ENCODE measurements at places on chromosomes 4 and X. TPM values are rescaled to one million over a fixed set of nuclear protein-coding genes. Genes with fewer than 3 reads are reported as not detected.

DNA sequence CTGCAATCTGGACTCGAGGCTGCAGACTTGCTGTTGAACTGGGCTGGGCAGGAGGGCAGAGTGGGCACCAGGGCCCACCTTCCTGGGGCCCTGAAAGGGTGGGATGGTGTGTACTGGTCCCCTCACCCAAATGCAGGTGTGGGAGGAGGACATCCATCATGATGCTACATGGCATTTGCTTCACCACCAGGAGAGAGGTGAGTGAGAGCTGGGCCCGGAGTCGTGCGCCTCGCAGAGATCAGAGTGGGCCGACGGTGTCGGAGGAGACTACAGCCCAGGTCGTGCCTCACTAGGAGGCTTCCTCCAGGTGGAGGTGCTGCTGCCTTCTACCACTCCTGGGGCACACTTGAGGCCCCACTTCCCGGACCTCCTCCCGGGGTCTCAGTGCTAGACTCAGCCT is 50.3 kb downstream of the SCML1 start:
- H3K27me3 ChIP-seq, result peaks cover under 1% of the 10 kb centered on the region
- no peak overlapping the region for H3K27ac ChIP-seq
- H3K4me1 ChIP-seq, result no peaks in the 10 kb centered on the region
- no peak overlapping the region for H3K4me3 ChIP-seq
- DNase-seq, result no peak

- peaks cover 26% of the 10 kb centered on the region for H3K4me1 ChIP-seq
- H3K27ac ChIP-seq, result peak overlapping the region; percentile 82
- DNase-seq, result peak; percentile 43
- peaks cover 15% of the 10 kb centered on the region for H3K36me3 ChIP-seq
- H3K4me3 ChIP-seq, result peak overlapping the region; percentile 63
These were observed 3.4 kb downstream of the TFE3 start for GRCh38 chrX:49039598-49040375.

The SSX2B gene
- total RNA-seq, result not detected

DNA sequence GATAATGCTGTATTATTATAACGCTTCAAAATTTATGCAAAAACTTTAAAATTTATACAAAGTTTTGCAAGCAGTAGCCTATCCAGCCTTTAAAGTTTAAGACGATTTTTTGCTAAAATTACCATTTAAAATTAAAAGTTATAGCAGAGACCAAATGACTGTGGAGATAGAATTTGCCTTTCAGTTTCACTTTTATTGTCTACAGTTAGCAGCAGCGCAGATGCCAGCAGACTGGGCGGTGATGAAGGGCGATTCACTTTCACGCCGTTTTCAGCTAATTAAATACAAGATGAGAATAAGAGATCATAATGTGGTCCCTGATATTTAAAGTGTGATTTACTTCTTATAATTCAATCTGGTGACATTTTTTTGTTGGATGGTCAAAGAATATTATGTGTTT is 1381.5 kb upstream of the ADGRL3 start:
- no peaks in the 10 kb centered on the region for H3K4me1 ChIP-seq
- H3K27ac ChIP-seq, result peak overlapping the region; percentile 54
- H3K4me3 ChIP-seq, result peak overlapping the region; percentile 77
- DNase-seq, result no peak

DNA sequence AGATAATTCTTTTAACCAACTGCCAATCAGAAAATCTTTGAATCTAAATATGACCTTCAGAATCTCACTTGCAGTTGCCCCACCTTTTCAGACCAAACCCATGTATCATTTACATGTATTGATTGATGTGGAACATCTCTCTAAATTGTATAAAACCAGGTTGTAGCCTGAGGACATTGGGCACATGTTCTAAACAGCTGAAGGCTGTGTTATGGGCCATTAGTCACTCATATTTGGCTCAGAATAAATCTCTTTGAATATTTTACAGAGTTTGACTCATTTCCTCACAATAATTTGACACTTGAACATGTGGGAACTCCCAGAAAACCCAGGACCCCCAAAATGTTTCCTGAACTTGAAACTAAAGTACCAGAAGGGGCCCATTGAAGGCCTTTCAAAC is 58.7 kb downstream of the UGT2B10 start:
- no peak for DNase-seq
- no peaks in the 10 kb centered on the region for H3K4me1 ChIP-seq
- no peak overlapping the region for H3K27ac ChIP-seq

- H3K4me3 ChIP-seq, result no peak overlapping the region
- no peaks in the 10 kb centered on the region for H3K4me1 ChIP-seq
- DNase-seq, result no peak
- no peaks in the 10 kb centered on the region for H3K36me3 ChIP-seq
- H3K27ac ChIP-seq, result no peak overlapping the region
These were observed 671.9 kb downstream of the TRIML1 start for GRCh38 chr4:188811121-188811520.

DNA sequence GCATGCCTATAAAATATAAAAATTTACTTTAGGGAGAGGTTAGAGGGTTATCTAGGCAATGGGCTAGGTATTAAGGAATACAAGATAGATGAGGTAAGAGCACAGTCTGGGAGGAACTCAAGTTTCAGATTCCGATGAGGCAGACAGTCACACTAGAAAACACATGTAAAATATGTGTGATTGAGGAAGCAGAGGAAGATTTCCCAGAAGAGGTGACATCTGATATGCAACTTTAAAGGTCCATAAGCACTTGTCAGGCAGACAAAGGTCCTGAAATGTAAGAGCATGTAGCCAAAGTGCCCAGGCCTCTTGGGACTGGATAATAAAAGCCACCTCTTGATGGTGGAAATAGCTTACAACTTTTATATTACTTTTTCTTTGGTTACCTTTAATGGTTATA is 81.1 kb upstream of the AADAT start:
- H3K27ac ChIP-seq, result no peak overlapping the region
- no peaks in the 10 kb centered on the region for H3K36me3 ChIP-seq
- H3K27me3 ChIP-seq, result no peaks in the 10 kb centered on the region
- no peaks in the 10 kb centered on the region for H3K4me1 ChIP-seq
- DNase-seq, result no peak

The SHOX gene
- not detected for total RNA-seq

DNA sequence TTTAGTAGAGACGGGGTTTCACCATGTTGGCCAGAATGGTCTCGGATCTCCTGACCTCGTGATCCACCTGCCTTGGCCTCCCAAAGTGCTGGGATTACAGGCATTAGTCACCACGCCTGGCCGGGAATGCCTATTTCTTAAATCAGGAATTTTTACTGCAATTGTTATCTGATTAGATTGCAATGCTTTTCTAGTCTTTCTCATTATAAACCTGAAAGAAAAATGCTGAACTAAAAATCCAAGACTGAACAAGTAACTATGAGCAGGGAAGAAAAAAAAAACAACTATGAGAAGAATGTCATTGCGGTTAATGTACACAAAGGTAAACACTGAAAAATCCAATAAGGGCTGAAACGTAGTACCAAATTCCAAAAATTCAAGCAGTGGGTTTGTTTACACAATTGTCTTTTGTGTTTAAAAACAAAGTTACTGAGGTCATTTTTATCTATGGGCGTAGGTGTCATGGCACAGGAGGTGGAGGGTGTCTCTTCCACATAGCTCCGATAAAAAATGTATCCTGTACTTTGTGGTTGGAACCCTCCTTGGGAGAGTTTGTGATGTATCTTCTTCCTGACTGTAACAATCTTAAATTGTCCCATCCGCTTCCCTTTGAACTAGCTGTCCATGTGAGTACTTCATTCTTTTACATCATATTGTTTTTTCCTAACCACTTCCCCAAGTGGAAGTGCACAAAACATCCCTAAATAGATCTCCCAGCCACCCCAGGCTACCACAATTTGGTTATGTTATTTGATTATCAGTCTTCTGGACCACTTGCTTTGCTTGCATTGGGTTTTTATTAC is 11.1 kb upstream of the TMEM156 start:
- peaks cover 36% of the 10 kb centered on the region for H3K4me1 ChIP-seq
- H3K36me3 ChIP-seq, result no peaks in the 10 kb centered on the region
- H3K4me3 ChIP-seq, result peak overlapping the region; percentile 88
- DNase-seq, result no peak

GRCh38 chr4:121094297-121094966 is 22.1 kb upstream of the NDNF start:
- H3K27me3 ChIP-seq, result no peaks in the 10 kb centered on the region
- no peak for DNase-seq
- H3K36me3 ChIP-seq, result no peaks in the 10 kb centered on the region
- no peaks in the 10 kb centered on the region for H3K4me1 ChIP-seq
- no peak overlapping the region for H3K4me3 ChIP-seq

GRCh38 chr4:175953960-175954521 is 111.6 kb upstream of the WDR17 start:
- H3K27me3 ChIP-seq, result peaks cover 7% of the 10 kb centered on the region
- DNase-seq, result no peak
- H3K4me3 ChIP-seq, result no peak overlapping the region
- no peaks in the 10 kb centered on the region for H3K4me1 ChIP-seq
- no peak overlapping the region for H3K27ac ChIP-seq

- no peaks in the 10 kb centered on the region for H3K27me3 ChIP-seq
- peaks cover 6% of the 10 kb centered on the region for H3K36me3 ChIP-seq
- no peak overlapping the region for H3K27ac ChIP-seq
- no peak overlapping the region for H3K4me3 ChIP-seq
- H3K4me1 ChIP-seq, result peaks cover 11% of the 10 kb centered on the region
These were observed 391 bp downstream of the UBL4A start for GRCh38 chrX:154486052-154486395.

DNA sequence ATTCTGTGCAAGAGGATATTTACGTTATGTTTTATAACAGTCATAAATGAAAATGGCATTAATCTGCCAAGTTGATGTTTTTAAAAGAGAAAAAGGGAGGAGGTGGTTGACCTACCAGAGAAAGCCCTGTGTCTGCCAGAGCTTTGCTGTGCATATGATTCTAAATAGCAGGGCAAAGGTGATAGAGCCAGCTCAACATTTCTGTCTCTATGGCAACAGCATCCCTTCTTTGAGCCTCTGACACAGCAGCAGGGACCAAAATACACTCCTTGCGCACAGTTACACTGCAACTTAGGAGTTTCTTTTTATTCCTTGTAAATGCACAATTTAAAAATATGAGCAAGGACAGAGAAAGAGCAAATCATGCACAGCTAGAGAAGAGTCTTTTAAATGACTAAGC is 133.3 kb upstream of the RAI2 start:
- H3K36me3 ChIP-seq, result no peaks in the 10 kb centered on the region
- no peak for DNase-seq
- peaks cover 6% of the 10 kb centered on the region for H3K27me3 ChIP-seq

- H3K4me1 ChIP-seq, result peaks cover 3% of the 10 kb centered on the region
- DNase-seq, result no peak
- no peak overlapping the region for H3K4me3 ChIP-seq
- no peaks in the 10 kb centered on the region for H3K27me3 ChIP-seq
- H3K27ac ChIP-seq, result no peak overlapping the region
- H3K36me3 ChIP-seq, result peaks cover 12% of the 10 kb centered on the region
These were observed 46.2 kb downstream of the TMEM164 start for GRCh38 chrX:110049096-110049495.

- H3K4me1 ChIP-seq, result no peaks in the 10 kb centered on the region
- peaks cover 7% of the 10 kb centered on the region for H3K27me3 ChIP-seq
- no peaks in the 10 kb centered on the region for H3K36me3 ChIP-seq
These were observed 244.2 kb downstream of the ANK2 start for GRCh38 chr4:113293674-113294073.

The SPATA18 gene
- total RNA-seq, result 0.55 TPM

The PFKFB1 gene
- 0.65 TPM for total RNA-seq

The IGFBP7 gene
- total RNA-seq, result not detected

GRCh38 chr4:2384245-2384644 is 34.2 kb downstream of the ZFYVE28 start:
- no peaks in the 10 kb centered on the region for H3K4me1 ChIP-seq
- no peak overlapping the region for H3K4me3 ChIP-seq
- DNase-seq, result no peak
- no peak overlapping the region for H3K27ac ChIP-seq

- H3K4me1 ChIP-seq, result no peaks in the 10 kb centered on the region
- H3K27me3 ChIP-seq, result peaks cover 3% of the 10 kb centered on the region
- H3K36me3 ChIP-seq, result no peaks in the 10 kb centered on the region
- no peak for DNase-seq
These were observed 111.9 kb downstream of the GLRA3 start for GRCh38 chr4:174716986-174717770.

DNA sequence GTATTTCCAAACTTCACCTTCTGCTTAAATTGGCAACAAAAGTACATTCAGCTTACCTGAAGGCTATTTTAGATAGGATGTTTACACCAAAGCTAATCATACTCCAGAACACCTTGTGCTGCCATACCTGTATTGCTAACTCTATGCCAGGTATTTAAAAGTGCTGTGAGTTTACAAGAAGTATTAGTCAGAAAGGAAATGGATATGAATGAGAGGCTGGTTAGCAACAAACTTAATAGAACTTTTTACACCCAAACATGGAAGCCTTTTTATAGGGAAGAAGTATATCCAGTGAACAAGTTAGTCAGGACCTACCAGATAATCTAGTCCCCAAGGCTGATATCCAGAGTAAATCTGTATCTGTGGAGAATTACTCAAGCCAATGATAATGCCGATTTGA is 131.2 kb upstream of the SPRY1 start:
- H3K4me3 ChIP-seq, result no peak overlapping the region
- H3K27me3 ChIP-seq, result no peaks in the 10 kb centered on the region
- DNase-seq, result no peak
- no peaks in the 10 kb centered on the region for H3K4me1 ChIP-seq
- H3K36me3 ChIP-seq, result peaks cover 11% of the 10 kb centered on the region

DNA sequence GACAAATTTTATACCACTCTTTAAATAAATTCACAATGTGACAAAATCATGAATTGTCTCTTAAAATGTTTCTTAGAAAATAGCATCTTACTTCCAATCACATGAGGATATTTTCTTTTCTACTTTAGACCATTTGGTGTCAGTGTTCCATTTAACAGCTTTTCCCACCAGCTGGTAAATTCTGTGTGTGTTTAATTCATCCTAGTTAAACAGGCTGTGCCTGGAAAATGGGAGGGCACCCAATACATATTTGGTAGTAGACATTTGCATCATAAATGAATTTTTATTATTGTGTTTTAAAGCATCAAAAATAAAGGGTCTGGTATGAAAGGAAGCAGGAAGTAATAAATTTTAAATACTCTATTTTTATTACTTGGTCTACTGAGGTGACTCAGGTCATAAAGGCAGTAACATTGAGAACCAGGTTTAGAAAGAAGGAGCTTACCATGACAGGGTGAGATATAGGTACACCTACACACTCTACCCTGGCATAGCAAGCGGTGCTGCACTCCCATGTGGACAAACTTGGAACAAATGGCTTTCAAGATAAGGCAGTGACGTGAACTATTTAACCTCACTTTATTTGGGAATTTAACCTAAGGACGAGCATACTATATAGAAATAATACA is 344.5 kb downstream of the BMPR1B start:
- no peak for DNase-seq
- H3K4me1 ChIP-seq, result no peaks in the 10 kb centered on the region
- peaks cover 9% of the 10 kb centered on the region for H3K27me3 ChIP-seq
- no peaks in the 10 kb centered on the region for H3K36me3 ChIP-seq
- no peak overlapping the region for H3K27ac ChIP-seq

The IL2 gene
- total RNA-seq, result 1.7 TPM
